NCI-H187 treated with DMSO at 0.1 percent for 48 hours (cell line): ENCODE measurements at places on chromosomes 1 and 21.

- DNase-seq: no peak
Observed at GRCh38 chr1:29551123-29551936, 315.0 kb downstream of the PTPRU start.

DNA sequence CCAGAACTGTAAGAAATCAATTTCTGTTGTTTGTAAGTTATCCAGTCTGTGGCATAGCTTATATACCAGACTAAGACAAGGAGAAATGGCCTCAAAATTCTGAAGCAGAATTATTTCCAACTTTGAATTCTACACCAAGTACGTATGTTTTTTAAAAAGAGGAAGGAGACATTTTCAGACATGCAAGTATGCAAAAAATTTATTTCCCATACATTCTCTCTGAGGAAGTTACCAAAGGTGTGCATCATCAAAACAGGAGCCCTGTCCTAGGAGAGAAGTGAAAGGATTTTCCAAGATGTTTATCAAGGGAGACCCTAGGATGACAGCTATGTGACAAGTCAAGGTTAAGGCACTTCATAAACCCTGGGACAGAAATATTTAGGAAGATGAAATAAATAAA, 49.3 kb upstream of the RABGAP1L start:
- DNase-seq: no peak

GRCh38 chr1:29017975-29018712, 103.8 kb downstream of the EPB41 start:
- no peak for DNase-seq

DNA sequence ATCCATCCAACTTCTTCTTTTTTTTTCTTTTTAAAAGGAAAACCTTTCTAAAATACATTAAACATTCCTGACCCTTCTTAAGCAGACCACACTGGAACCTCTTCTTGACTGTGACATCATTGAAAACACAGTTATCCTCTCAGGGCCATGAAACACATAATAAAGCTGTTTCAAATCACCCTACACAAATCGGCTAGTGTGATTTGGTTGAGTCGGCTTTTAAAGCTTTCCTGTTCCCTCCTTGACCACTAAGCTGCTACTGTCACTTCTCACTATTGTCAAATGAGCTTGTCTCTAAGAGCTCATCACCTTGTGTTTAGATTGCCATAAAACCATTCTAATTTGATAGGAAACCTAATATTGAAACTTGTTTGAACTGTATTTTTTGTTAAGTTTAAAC, 5.9 kb downstream of the USP24 start:
- no peak for DNase-seq

- DNase-seq: no peak
Observed at GRCh38 chr1:185008838-185009237, 34.5 kb upstream of the NIBAN1 start.

DNA sequence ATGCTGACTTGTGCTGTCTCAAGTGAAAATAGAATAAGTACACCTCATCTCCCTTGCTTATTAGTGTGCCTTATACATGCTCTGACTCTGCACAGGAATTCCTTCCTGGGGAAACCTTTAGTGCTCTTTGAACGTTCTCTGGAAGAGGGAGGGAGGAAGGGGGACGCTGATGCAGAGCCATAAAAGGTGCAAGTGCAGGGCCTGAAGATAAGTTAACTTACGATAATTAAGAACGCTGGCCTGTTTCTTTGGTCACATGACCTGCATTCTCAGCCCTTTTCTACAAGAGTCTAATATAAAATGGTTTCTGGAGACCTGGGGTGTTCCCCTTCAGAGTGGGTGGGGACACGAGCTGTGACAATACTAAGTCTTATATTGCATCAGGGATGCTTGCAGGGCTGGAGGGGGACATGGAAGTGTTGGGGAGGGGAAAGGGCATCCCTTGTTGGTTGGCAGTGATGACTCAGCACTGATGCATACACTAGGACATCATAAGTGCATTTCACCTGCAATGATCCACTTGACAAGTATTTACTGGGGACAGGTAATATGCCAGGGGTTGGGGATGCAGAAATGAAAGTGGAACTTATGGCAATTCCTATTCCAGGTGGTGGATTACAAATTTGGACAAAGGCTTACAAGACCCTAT, 26.3 kb upstream of the KIAA0040 start:
- DNase-seq: no peak

GRCh38 chr1:189619682-189620332, 857.9 kb downstream of the BRINP3 start:
- no peak for DNase-seq

GRCh38 chr1:241473026-241473425, 46.5 kb downstream of the FH start:
- no peak for DNase-seq

DNA sequence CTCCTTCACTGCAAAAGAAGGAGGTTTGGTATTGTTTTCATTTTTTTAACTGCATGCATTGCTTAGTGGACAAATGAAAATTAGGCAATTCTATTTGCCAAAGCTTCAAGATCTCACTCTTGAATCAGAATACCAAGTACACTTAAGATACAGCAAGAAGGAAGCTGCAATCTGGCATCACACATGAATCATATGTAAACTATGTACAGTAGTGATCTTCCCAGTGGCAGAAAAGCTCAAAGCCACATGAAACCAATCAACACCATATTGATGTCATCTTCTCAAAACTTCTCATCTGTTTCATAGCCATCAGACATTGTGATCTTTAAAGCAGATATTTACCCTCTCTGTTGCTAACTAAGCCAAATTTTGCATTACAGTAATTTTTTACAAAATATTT, 550.1 kb downstream of the LTN1 start:
- no peak for DNase-seq

DNA sequence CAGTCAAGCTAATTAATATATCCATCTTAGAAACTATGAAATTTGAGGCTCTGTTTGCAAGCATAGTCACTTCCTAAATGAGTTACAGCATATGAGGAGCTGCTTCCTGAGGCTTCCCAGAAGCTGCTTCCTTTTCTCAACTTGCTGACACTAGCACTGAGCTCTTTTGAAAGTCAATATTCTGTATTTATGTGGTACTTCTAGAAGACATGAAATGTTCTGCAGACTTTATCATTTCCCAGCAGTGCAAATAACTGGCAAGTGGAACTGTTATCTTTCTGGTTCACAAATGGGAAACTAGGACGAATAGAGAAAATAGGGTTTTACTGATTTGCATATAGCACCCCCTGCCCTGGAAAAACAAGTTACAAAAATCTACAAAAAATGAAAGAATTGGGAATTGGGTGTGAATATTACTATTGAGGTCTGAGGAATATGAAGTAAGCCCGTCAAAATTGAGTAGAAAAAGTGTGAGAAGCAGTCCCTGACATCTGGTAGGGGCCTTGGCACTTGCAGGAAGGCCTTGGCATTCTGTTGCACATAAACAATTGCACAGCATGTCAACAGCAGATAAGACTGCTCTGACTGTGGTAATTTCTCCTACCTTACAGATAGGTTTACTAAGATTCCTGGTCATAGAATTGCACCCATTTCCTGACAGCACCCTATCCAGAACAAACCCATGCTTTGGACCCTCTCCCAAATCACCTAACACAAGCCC, 7.1 kb downstream of the GIPC2 start:
- DNase-seq: no peak

DNA sequence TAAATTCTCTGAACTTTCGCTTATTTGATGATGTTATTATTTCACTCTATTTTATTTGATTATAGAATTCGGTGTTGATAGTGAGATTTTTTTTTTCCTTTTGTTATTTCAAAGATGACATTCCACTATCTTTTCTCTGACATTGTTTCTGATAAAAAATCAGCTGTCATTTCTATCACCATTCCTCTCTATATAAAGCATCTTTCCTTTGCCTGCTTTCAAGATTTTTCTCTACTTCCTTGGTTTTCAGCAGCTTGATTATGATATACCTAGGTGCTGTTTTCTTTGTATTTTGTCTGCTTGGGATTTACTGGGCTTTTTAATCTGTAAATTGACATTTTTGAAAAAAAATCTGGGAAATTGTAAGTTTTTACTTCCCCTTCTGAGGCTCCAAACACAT, 344.0 kb downstream of the HLX start:
- no peak for DNase-seq

- no peak for DNase-seq
Observed at GRCh38 chr1:183180634-183181056, 5.4 kb upstream of the LAMC2 start.

DNA sequence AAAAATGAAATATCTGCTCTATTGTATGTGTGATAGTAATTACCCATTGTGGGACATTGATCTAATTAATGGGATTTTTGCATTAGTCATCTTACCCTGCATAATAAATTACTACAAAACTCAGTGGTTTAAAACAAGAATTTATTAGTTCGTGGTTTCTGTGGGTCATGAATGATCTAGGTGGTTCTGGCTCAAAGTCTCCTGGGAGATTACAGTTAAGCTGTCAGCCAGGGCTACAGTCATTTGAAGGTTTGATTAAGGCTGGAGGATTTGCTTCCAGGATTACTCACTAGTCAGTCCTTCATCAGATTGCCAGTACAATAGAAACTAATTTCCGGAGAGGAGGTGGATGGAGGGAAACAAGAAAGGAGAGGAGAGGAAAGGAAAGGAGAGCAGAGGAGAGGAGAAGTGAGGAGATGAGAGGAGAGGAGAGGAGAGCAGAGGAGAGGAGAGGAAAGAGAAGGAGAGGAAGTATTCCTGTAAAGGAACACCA, 60.4 kb upstream of the TNFSF4 start:
- no peak for DNase-seq

DNA sequence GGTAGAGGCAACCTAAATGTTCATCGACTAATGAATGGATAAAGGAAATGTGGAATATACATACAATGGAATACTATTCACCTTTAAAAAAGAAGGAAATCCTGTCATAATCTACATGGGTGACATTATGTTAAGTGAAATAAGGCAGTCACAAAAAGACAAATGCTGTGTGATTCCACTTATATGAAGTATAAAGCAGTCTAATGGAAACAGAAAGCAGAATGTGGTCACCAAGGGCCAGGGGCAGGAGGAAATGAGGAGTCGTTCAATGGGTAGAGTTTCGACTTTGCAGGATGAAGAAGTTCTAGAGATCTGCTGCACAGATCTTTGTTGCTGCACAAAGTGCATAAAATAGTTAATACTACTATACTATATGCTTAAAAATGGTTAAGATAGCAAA, 7.8 kb downstream of the DIPK1A start:
- DNase-seq: no peak

DNA sequence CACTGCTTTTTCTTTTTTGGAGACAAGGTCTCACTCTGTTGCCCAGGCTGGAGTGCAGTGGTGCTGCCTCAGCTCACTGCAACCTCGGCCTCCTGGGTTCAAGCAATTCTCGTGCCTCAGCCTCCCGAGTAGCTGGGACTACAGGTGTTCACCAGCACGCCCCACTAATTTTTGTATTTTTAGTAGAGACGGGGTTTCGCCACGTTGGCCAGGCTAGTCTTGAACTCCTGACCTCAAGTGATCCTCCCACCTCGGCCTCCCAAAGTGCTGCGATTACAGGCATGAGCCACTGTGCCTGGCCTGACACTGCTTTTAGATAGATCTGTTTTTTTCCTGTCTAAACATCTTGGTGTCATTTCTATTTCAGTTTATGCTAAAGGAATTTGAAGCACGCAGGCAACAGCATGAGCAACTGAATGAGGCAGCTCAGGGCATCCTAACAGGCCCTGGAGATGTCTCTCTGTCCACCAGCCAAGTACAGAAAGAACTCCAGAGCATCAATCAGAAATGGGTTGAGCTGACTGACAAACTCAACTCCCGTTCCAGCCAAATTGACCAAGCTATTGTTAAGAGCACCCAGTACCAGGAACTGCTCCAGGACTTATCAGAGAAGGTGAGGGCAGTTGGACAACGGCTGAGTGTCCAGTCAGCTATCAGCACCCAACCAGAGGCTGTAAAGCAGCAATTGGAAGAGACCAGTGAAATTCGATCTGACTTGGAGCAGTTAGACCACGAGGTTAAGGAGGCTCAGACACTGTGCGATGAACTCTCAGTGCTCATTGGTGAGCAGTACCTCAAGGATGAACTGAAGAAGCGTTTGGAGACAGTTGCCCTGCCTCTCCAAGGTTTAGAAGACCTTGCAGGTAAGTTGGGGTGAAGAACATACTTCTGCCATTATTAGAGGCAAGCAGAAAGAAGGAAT, 106.1 kb upstream of the BMP8A start:
- DNase-seq: no peak

- DNase-seq: no peak
Observed at GRCh38 chr1:16461681-16462080, 21.2 kb downstream of the NECAP2 start.

- no peak for DNase-seq
Observed at GRCh38 chr1:229059671-229060539, 211.0 kb upstream of the RAB4A start.

DNA sequence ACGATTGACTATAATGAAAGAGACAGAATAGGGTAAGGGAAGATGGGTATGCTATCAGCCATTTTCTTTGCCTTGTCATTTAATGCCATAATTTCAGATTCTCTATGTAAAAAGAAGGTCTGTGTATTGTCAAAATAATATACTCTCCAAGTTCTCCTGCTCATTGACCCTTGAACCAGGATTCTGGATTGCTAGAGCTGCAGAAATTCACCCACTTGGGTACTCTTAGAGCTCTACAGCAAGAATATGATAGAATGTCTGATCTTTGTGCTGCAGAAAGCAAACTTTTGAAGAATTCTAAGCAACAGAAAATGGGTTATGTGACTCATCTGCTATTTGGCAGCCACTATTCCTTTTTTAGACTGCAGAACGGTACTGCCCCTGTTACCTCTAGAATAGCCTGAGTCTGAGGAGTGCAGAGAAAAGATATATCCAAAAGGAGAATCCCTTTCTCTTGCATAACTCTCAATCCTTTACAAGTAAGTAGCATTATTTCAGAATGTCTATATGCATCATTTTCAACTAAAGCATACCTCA, 78.2 kb upstream of the TENT5C start:
- DNase-seq: no peak
